ENCODE measurements at places on chromosomes 13 and 19.

- DNase-seq = peak; percentile 57
Observed at GRCh38 chr13:98500963-98501421, 75.9 kb downstream of the STK24 start.

DNA sequence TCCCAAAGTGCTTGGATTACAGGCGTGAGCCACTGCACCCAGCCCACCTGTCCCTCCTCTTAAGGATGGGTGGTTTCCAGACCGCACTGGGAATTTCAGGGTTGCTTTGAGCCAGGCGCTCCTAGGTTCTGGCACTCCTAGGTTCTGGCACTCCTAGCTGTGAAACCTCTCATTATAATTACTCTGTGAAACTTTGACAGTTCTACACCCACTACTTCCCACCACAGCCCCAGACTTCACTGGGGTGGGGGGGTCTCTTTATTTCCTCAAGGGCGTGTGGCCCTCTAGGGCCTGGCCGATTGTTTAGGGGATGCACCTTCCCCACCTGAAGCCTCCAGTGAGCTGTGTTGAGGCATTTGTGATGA, 2.3 kb upstream of the ADAMTS10 start:
- no peak for DNase-seq

- no peak for DNase-seq
Observed at GRCh38 chr19:39199025-39199424, 2.3 kb downstream of the NCCRP1 start.

DNA sequence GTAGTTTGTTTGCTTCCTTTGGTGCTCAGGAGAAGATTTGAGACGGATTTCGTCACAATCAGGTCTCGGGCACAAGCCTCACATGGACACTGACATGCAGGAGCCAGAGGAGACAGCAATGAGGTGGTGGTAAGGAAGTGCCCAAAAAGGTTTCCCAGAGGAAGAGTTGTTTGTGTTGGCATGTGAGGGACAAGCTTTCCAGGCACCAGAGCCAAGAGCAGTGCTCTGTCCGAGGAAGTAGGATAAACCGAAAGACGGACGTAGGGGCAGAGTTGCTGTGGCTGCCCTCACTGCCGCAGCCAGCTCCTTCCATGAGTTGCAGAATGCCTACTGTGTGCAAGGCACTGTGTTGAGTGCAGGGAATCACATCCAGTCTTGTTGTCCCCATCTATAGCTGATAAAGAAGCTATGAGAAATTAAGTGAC, 27.7 kb downstream of the SAE1 start:
- no peak for DNase-seq

DNA sequence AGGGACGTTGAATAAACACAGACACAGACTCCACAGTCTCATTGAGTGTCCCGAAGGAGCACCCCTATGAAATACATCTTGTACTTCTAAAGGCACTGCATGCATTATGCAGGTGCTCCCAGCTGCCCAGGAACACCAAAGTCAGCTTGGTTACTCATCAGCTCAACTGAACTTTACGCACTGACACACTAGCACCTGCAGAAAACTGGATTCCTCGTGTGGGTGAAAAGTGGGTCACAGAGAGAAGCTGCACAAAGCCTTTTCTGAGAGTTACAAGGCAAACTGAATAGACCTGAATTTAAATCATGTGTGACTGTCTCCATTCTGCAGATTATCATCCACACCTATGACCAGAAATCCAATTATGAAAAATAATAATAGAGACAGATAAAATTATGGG, 527.5 kb upstream of the NBEA start:
- DNase-seq = no peak

DNA sequence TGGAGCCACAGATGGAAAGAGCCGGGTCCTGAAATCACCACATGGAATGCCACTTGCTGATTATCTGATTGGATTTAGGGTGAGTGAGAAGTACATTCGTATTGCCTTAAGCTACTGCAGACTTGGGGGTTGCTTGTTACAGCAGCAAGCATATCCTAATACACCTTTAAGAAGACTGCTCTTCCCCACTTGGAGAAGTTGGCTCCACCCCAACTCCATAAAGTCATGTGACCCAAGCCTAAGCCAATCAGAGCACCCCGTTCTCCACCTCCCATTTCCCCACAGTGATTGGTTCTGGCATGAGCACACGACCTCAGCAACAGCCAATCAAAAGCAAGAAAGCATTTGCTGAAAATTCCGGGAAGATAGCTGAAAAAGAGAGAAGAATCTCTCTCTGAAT, 23.1 kb downstream of the CACNA1A start:
- DNase-seq = no peak

DNA sequence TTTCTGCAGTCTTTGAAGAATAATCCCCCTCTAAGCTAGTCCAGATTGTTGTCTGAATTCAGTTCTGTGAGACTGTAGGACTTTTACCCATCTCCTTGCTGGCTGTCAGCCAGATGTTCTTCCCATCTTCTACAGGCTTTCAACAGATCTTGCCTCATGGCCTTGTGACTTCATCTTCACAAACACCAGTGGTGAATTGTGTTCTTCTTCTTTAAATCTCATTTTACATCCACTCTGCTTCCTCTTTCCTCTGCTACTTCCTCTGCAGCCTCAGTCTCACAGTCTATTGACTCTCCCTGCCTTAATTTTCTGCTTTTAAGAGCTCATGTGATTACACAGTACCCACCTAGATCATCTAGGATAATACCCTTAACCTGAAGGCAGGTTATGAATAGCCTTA, 859.0 kb upstream of the SLITRK1 start:
- no peak for DNase-seq

DNA sequence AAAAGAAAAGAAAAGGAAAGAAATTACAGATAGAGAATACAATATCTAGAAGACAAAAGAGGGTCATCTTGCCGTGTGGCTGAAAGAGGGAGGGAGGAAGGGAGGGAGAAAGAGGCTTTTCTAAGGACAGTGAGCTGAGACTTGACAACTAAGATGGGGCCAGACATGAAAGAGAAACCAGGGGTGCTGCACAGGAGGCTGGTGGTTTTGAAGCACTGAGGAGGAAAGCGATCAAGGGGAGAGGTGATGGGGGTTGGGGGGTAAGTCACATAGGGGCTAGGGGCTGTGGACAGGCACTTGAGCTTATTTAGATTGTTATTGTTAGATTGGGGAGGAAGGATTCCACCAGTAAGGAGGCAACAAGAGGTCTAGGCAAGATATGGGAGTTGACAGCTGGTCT, 17.3 kb downstream of the PNPLA6 start:
- no peak for DNase-seq

DNA sequence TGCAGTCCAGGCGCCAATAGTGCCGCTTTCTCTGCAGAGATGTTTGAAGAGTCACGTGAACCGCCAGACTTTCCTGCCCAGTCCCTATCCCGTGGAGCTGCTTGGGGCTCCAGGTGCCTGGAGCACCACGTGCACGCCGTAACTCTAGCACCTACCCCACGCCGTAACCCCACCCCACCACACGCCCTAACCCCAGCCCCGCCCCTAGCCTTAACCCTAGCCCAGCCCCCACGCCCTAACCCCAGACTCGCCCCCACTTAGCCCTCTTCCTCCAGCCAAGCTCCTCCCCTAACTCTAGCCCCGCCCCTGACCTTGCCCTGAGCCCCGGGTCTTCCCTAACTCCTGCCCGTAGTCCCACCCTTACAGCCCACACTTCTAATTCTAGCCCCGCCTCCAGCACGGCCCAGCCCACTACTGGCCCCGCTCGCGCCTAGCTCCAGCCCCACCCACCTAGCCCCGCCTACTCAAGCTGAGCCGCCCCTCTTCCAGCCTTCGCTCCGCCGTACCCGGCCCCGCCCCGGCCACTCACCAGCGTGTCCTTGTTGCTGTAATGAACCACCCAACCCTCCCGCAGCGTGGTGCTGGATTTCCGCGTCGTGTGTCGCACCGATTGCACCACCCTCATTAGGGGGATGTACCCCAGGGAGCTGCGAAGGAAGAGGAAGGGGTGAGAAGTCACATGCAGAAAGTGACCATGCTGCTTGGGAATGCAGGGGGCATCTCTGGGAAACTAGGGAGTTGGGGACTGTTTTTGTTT, 19.5 kb downstream of the PRKD2 start:
- DNase-seq = no peak

DNA sequence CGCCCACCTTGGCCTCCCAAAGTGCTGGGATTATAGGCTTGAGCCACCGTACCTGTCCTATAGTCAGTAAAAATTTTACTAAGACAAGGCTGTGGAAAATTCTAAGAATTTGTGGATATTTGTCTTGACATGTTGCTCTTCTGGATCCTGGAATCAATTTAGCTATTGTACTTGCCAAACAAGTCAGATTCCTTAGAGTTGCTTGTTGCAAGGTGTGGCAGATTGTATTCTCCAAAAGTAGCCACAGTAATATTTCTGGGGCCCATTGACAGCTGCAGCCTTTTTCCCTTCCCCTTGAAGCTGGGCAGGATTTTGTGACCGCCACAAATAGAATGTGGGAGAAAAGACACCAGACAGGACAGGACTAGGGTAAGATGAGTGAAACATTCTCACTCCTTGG, 98.8 kb upstream of the TMTC4 start:
- DNase-seq = no peak

Data from GM12878 (cell line).